ENCODE measurements at places on chromosomes 5 and 9. TPM values are rescaled to one million over a fixed set of nuclear protein-coding genes. Genes with fewer than 3 reads are reported as not detected.

- no peak overlapping the region for H3K4me3 ChIP-seq
- H3K27me3 ChIP-seq: peaks cover 2% of the 10 kb centered on the region
- H3K36me3 ChIP-seq: no peaks in the 10 kb centered on the region
- no peak for DNase-seq
- no peaks in the 10 kb centered on the region for H3K4me1 ChIP-seq
- H3K27ac ChIP-seq: no peak overlapping the region
Measured at GRCh38 chr5:150595466-150596031, 44.9 kb upstream of the SYNPO start.

GRCh38 chr9:69744688-69745380, 15.0 kb downstream of the PTAR1 start:
- H3K4me1 ChIP-seq: peaks cover 38% of the 10 kb centered on the region
- no peak overlapping the region for H3K4me3 ChIP-seq
- DNase-seq: no peak
- no peak overlapping the region for H3K27ac ChIP-seq
- H3K36me3 ChIP-seq: peaks cover 46% of the 10 kb centered on the region

Gene RMRP
- total RNA-seq: 5,787 TPM

GRCh38 chr9:132288966-132289365, 65.8 kb downstream of the SETX start:
- no peak for DNase-seq
- no peak overlapping the region for H3K4me3 ChIP-seq
- H3K36me3 ChIP-seq: peaks cover 23% of the 10 kb centered on the region
- H3K27ac ChIP-seq: no peak overlapping the region
- peaks cover 9% of the 10 kb centered on the region for H3K4me1 ChIP-seq

Measured in activated T-helper 1 cell treated with anti-CD3 and anti-CD28 coated beads, Interleukin-12 subunit alpha, Interleukin-12 subunit beta, Interleukin-2, Interleukin-4 antibody, amounts not matched to agents 30 ng/mL and 10 ng/mL and 1 ng/mL, durations not matched to agents 14 hours and 24 hours and 36 hours (primary cell).